GM12878 (cell line): ENCODE measurements at places on chromosomes 1 and 21.

DNA sequence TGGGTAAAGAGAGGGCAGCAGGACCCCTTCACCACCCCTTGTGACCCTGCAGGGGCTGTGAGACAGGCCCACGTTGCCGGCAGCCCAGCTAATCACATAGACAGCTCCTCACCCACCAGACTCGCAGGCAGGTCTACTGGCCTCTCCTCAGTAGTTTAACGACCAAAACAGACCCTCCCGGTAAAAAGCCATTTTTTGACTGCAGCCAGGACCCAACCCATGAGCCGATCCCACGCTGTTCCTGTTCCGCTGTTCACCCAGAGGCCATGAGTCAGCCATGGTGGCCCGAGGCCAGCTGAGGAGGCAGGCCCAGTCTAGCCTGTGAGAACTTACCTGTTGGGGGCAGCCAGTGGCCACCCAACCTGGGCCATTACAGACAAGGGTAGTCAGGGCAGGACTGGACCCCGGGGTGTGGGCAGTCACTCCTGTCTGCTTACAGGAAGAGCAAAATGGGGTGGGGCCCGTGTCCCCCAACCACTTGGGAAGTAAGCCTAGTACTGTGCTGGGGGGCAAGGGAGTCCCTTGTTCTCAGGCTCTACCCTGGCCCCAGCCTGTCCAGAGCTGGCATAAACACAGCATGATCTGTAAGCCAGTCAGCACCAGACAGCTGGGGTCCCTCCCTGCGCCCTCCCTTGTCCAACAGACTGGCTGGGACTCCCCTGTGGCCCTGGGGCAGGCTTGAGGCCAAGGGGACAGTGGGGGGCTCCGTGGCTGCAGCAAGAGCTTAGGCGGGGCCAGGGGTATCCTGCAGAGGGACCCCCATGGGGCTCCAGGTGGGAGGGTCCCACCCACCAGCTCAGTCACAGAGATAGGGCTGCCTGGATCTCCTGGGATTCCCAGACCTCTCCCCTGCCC is 61.9 kb downstream of the WNT9A start:
- no peak for DNase-seq

GRCh38 chr21:43922949-43923348 is 57.9 kb downstream of the AGPAT3 start:
- no peak for DNase-seq

- DNase-seq = no peak
Measured at GRCh38 chr1:116373431-116374352, 648 bp downstream of the ATP1A1 start.

DNA sequence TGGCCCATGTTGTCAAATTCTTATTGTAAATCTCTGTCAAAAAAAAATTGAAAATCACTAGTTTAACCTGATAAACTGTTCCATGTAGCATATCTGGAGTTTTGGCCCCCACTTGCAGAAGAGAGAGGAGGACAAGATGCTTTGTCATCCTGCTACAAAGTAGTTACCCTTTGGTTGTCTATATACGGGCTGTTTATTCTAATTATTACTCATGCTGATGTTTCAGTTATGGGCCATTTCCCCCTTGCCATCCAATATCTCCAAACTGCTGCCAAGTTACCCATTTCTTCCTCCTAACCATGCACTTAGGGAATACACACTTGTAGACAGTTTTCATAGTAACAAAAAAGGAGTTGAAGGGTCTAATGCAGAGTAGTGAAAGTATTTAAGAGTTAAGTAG is 22.6 kb downstream of the STX12 start:
- no peak for DNase-seq

DNA sequence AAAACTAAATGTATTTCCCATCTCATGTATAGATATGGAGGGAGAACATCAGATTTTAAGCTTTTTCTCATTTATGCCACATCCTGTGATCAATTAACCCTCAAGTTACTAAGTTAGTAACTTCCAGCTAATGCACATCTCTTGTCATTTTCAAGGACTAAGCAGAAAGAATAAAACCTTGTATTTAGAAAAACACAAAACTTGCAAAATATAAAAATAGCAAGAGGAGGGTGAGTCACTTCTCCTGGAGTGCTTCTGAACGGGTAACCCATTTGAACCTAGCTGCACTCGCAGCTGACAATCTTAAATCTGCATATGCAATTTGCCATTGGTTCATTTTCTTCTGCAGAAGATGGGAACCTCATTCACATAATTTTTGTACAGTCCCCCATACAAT is 500.5 kb downstream of the SETD4 start:
- no peak for DNase-seq

DNA sequence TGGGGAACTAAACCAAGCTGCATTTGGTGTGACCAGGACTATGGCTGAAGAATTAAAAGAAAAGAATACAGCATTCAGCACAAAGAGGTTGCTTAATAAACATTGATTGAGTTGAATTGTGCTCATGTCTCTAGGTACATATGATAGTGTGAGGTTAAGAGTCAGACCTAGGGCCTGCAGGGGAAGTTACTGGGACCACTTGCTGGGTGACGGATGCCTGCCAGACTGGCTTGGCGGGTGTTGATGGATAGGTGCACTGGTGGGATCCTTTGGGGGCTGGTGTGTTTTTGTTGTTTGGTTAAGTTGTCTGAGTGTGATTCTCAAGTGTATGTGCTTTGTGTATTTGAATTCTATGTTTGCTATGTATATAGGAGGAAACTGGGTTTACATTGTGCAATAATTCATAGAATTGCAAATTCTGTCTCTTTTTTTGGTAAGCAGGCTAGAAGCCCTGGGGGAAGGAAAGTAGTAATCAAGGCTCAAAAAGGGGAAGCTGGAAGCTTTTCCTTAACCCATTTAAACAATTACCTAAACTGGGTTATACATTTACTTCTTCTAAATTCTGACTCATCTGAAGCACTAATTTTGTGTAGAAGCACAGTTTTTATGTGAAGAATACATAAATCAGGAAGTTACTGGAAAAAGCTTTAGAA is 1.8 kb downstream of the CD101 start:
- DNase-seq = no peak

- DNase-seq = no peak
Measured at GRCh38 chr1:4101459-4102161, 201.5 kb upstream of the C1orf174 start.

GRCh38 chr1:51252366-51252765 is 16.3 kb downstream of the RNF11 start:
- no peak for DNase-seq

GRCh38 chr21:46022551-46023525 is 41.3 kb downstream of the COL6A1 start:
- DNase-seq = no peak

- DNase-seq = no peak
Measured at GRCh38 chr1:45753248-45754037, 3.0 kb upstream of the IPP start.

DNA sequence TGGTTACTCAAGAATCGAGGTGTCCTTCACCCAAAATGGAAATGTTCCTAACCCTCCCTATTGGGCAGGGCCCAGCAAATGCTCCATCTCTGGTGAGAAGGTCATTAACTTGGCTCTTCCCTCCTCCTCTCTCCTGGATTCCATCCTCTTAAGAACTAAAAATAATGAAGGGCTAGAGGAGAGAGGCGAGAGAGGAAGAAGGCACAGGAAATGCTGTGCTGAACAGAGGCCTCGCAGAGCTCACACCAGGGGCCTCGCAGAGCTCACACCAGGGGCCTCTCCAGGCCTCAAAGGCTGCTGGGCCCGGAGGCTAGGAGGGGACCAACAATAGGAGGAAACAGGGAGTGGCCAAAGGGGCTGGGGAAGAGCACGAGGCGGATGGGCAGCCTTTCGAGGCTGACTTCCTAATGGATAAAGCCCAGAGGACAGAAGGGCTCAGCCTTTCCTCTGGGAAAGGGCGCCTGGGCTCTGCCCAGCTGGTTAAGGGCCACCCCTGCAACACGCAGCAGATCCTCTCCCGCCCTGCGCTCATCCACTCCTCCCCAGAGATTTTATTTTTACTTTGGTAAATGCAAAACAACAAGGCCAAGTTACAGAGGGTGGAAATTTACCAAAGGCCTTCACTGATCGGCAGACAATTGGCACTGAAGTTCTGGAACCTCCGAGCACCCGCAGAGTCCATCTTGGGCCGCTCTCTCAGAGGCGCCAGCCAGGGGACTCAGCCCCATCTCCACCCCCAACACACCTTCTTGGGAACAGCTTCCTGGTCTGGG is 78.5 kb downstream of the ITPKB start:
- no peak for DNase-seq

- no peak for DNase-seq
Measured at GRCh38 chr21:33587792-33588484, 546 bp downstream of the DONSON start.

DNA sequence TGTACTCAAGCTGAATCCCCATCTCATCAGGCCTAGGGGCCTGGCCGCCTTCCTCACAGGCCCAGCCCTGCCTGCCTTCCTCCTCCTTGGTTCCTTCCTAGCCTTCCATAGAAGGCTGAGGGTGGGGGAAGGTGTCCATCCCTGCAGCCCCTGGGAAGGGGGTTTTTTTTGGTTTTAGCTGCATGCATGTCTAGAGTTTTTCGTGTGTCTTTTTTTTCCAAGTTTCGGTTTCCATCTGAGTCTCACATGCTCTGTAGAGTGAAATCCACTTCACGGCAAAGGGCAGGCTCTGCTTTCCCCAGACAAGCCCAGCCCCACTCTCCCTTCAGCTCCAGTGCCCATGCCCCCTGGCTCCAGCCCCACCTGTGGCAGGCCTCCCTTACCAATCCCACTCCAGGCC is 32.1 kb downstream of the GRHL3 start:
- peak; percentile 17 for DNase-seq

GRCh38 chr1:223258751-223259198 is 105.2 kb downstream of the SUSD4 start:
- DNase-seq = no peak

DNA sequence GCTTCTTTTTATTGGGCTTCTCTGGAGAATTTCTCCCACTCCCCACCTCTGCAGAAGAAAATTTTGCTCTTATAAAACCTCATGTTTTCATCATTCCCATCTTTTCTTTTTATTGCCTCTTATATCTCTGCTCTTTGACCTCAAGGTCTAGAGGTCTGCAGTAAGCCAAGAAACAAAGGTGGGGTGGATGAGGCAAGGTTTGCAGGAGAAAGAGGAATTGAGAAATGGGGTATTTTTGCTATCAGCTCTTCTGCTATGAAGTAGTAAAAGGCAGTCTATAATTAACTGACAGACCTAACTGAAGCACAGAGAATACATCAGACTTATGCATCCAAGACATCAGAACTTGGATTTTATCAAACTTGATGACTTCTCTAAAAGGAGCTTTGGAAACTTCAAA is 22.9 kb downstream of the SYT11 start:
- peak; percentile 23 for DNase-seq

DNA sequence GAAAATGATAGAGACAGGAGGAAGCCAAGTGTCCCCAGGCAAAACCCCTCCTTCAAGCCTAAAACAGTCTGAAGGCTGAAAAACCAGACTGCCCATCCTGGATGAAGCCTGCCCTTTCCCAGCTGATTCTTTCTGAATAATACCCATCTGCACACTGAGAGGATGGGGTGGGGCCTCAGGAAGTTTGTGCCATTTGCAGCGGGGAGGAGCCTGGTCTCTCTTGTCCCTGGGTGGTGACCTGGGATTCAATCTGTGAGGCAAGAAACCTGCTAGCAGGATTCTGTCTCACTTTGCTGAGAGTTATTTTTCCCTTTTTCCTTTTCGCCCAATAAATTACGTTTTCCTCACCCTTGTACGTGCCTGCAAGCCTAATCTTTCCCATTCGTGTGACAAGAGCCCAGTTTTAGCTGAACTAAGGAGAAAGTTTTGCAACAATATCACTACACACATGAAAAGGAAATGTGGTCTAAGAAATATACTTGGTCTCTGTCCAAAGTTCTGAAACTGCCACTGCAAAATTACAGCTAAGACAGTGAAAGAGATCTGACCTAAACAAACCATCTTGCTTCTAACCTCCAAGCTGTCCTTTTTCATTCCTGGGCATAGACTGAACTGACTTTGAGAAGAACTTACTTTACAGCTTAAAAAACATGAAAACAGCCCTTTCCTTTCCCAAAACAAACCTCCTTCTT is 105.0 kb downstream of the COP1 start:
- DNase-seq = no peak

GRCh38 chr1:5374192-5374591 is 618.0 kb downstream of the NPHP4 start:
- DNase-seq = no peak
